ENCODE measurements at places on chromosomes 6 and 20.

DNA sequence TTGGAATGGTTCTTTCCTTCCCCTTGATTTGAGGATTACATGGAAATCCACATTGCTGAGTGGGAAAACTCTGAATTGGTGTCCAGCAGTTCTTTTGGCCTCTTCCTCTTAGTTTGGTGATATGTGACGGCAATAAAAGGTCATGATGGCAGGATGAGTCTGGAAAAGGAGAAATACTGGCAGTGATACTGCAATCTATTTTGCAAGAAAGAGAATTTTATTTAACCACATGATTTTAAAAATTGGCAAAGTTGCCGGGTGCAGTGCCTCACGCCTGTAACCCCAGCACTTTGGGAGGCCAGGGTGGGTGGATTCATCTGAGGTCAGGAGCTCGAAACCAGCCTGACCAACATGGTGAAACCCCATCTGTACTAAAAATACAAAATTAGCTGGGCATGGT is 73.1 kb downstream of the ADTRP start:
- no peak for DNase-seq

- peak; percentile 76 for DNase-seq
Observed at GRCh38 chr6:24666097-24666640, 530 bp downstream of the TDP2 start.

- no peak for DNase-seq
Observed at GRCh38 chr6:126513198-126513597, 173.3 kb downstream of the CENPW start.

DNA sequence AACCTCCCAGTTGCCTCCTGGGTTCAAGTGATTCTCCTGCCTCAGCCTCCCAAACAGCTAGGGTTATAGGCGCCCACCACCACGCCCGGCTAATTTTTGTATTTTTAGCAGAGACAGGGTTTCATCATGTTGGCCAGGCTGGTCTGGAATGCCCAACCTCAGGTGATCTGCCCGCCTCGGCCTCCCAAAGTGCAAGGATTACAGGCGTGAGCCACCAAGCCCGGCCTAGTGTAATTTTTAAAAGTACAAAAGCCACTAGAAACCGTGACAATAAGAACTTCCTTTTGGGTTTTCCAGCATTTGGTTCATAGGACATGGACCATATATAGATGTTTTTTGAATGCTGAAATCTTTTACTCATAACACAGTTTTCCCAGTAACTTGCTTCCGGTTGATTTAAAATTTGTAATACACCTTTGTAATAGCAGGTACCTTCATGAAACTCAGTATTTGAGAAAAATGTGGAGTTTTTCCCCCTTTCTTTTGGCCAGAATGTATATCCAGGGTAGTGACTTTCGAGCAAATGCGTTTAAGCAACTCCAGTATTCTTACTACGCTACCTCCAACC is 467 bp downstream of the PXT1 start:
- DNase-seq = peak; percentile 62

GRCh38 chr6:11467364-11467763 is 70.2 kb upstream of the TMEM170B start:
- no peak for DNase-seq

DNA sequence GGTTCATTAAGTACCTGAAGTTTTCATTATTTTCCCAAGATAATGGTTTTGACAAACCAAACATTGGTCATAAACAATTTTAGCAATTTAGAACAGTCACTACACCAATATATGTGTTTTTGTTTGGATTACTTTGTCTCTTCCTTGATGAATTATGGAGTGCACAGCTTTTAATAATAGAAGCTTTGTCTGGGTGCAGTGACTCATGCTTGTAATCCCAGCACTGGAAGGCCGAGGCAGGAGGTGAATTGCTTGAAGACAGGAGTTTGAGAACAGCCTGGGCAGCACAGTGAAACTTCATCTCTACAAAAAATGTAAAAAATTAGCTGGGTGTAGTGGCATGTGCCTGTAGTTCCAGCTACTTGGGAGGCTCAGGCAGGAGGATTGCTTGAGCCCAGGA is 89.4 kb upstream of the ANKEF1 start:
- no peak for DNase-seq

- no peak for DNase-seq
Observed at GRCh38 chr6:14645841-14646240, 528.3 kb downstream of the CD83 start.

GRCh38 chr6:157592541-157592940 is 211.6 kb downstream of the ZDHHC14 start:
- no peak for DNase-seq

GRCh38 chr20:10047427-10047826 is 12.6 kb downstream of the ANKEF1 start:
- DNase-seq = peak; percentile 43

- DNase-seq = no peak
Observed at GRCh38 chr20:17439616-17440296, 91.4 kb downstream of the BFSP1 start.

GRCh38 chr6:4608361-4609115 is 167.7 kb upstream of the CDYL start:
- DNase-seq = no peak

DNA sequence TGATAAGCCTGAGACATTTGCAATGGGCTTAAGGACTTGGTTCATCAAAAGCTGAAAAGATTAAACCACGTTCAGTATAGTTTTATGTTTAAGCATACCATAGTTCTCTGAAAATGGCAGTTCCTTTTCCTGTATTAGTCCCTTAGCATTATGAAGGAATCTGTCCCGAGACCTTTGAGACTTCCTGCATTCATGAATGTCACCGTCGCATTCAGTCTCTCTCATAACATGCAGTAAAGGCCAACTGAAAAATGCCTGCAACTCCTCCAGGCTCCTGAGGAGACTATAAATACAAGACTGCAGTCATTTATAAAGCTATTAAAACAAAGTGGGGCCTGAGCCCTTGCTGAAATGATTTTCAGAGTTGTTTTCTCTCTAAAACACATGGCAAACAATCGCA is 129.1 kb downstream of the SYCP2 start:
- DNase-seq = no peak

DNA sequence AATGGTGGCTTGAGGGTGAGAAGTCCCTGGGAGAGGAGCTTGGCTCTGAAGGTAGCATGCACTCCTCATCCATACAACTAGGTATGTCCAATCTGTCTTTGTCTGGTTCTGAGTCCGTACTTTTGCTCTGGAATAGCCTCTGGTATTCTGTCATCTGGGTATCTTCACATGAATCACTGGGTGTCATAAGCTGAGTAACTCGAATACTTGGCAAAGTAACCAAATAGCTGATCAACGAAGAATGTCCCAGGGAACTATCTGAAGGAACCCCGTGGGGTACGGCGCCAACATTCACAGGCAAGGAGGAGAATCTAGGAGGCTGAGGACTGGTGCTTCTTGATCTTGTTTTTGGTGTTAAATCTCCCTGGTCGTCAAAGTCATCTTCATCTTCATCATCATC is 184.8 kb downstream of the HIVEP2 start:
- no peak for DNase-seq

- no peak for DNase-seq
Observed at GRCh38 chr6:156957931-156958547, 180.9 kb downstream of the ARID1B start.

DNA sequence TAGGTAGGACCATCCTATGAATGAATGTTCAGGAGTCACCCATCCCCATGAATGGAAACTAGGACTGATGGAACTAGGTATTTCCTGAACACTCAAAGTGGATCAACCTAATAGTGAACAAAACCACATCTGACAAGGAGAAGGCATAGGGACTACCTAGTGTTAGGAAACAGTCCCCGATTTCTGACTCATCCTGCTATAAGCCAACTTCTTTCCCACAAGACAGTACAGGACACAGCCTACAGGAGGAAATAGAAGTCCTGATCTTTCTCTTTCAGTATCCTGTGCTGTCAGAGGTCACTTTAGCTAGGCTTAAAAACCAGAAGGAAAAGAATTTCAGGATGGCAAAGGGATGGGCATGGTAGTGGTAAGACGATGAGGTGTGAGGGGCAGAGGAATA is 19.5 kb upstream of the GMDS start:
- DNase-seq = no peak

All from Karpas-422 (cell line).